ENCODE measurements at places on chromosomes 5 and 9.

DNA sequence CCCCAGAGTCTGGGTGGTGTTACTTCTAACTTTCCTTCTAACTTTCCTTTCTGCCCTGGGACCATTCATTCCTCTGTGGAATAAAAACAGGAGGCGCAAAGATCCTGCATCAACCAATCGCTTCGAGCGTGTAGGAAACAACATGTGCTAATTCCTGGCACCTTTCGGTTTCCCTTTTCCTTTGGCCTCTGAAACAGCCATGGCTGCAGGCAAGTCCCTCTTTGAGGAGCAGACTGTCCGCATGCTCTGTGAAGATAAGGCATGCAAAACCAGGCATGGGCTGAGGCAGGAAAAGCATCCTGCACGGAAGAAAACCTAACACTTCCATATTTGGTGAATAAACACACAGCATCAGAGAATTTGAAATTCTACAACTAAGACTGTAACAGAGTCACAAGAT is 128.3 kb downstream of the HSD17B3 start:
- DNase-seq, result peak; percentile 26

- no peak for DNase-seq
Measured at GRCh38 chr9:81999806-82000205, 11.2 kb downstream of the SPATA31D1 start.

GRCh38 chr5:172852490-172853354 is 18.7 kb downstream of the ERGIC1 start:
- no peak for DNase-seq

GRCh38 chr9:27535701-27536118 is 6.1 kb upstream of the MOB3B start:
- peak; percentile 22 for DNase-seq

DNA sequence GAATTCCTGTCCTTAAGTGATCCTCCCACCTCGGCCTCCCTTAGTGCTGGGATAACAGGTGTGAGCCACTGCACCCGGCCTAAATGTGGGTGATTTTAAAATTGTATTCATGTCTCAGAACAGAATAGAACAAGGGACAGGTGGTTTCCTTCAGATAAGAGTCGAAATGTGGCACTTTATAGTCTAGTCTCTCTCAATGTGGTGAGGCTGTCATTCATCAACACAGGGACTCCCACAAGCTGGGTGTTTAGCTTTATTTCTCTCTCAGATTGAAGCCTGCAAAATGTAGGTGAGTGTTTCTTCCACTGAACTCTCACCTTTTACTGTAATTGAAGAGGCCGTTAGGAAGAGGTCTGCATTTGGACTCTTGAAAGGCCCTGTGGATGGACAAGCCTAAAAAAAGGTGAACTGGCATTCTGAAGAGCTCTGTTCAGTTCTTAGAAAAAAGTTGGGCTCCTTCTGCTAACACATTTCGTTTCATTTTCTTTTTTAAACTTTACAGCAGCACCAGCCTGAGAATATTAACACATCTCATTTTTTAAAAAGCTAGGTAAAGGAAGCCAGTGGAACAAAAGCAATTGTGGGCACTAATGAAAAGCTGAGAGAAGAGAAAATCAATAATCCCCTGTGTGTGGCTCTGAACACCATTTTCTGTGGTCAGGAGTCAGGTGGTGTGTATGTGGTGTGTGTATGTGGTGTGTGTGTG is 126.2 kb upstream of the SLC28A3 start:
- DNase-seq, result no peak

DNA sequence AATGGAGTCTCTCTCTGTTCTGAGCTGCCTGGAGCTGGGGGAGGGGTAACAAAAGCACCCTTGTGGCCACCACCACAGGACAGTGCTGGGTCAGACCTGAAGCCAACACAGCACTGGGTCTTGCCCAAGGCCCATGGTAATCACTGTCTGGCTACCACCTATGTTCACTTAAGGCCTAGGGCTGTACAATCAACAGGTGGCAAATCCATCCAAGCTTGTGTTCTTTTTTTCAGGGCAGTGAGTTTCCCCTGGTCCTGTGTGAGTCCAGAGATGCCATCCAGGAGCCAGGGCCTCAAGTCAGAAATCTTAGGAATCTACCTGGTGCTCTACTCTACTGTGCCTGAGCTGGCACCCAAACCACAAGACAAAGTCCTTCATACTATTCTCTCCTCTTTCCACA is 20.1 kb upstream of the OTP start:
- no peak for DNase-seq

GRCh38 chr5:157446412-157446935 is 13.5 kb upstream of the NIPAL4 start:
- DNase-seq, result no peak

DNA sequence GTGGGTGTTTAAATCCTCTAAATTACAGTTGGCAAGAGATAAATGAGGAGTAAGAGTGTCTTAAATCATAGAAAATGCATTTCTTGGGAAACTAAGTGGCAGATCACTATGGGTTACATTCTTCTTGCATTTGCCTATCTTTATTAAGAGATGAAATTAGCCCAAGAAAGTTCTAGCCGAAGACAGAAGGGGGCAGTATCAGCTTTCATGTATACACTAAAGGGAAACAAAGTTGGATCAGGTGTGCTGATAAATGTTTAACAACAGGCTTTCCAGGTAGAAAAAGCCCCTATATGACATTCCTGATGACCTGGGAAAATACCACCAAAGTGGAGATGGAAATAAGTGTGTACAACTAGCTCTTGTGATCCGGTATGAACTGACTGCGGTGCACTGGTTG is 81.9 kb upstream of the TLR4 start:
- DNase-seq, result no peak

- DNase-seq, result no peak
Measured at GRCh38 chr5:73322437-73323076, 126.0 kb downstream of the FOXD1 start.

DNA sequence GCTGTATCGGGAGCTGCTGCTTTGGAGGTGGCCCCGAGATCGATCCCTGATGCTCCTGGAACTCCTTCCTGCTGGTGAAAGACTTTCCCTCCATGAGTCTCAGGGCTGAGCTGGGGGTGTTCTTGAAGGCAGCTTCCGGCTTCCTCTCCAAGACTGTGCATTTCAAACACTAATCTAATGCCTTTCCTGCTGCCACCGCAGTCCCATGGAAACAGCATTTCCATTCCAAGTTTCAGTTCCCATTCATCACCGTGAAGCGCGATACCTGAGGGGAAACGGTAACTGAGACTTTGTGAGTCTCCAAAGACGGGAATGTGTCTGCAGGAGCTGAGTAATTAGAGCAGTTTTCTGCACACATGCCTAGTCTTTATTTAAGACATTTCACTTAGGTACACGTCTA is 230.1 kb downstream of the PAX5 start:
- DNase-seq, result no peak

DNA sequence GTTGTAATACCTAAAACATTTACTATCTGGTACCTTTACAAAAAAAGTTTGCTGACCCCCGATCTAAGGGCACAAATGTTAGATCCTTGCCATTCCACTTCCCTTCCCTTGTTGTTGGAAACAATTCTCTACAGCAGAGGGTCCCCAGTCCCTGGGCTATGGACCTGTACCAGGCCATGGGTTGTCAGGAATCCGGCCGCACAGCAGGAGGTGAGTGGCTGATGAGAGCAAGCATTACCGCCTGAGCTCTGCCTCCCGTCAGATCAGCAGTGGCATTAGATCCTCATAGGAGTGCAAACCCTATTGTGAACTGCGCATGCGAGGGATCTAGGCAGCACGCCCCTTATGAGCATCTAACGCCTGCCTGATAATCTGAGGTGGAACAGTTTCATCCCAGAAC is 248.5 kb downstream of the AP3B1 start:
- no peak for DNase-seq

- DNase-seq, result no peak
Measured at GRCh38 chr5:144100702-144101101, 69.8 kb downstream of the YIPF5 start.

DNA sequence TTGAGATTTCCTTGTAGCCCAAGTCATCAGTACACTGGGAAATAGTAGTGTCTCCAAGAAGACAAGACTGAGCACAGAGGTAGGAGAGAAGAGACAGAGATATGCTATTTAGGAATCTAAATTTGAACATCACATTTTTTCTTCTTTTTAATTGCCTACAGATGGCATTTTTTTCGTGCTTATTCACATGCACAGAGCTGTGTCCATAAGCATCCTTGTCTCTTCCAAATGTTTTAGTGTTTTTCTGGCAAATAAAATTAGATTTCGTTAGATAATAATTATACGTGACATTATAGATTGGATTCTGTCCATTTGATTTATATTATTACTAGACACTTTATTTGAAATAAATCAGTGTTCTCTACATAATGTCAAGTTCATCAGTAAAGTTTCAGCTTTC is 80.9 kb downstream of the PRR16 start:
- DNase-seq, result no peak

- no peak for DNase-seq
Measured at GRCh38 chr5:142016556-142016955, 3.7 kb upstream of the GNPDA1 start.

DNA sequence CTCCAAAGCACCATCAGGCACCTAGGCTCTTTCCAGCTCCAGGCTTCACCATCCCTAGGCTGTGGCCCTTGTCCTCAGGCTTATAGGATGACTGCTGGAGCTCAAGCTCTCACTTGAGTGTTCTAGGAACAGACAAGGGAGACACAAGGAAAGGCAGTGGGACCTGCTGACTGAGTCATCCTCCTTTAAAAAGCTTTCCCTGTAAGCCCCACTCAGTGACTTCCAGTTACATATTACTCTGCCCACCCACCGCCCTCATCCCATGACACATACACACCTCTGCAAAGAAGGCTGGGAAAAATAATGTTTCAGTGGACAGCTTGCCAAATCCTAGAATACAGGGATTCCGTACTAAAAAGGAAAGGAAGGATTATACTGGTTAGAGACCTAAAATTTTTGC is 154.2 kb upstream of the ZNF366 start:
- no peak for DNase-seq

DNA sequence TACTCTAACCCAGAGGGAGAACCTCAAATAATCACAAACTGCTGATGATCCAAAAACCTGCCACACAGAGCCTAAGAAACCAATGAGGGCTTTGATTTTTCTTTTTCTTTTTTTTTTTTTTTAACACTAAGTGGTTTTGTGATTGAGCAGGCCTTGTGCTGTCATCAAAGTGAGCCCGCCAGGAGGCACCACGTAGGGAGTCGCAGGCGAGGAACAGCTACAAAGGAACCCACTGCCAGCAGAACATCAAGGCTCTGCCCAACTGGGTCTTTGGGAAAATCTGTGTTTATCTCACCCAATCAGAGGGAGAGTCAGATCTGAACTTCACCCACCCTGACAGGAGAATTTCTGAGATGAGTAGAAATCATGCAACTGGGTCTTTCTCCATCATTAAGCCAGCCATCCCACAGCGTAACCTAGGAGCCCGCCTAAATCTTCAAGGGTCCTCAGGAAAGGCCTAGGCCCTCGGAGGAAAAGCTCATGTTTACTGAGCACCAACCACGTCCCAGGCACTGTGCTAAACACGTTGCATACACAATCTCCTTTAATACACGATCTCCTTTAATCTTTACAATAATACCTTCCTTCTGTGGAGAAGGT is 126.9 kb upstream of the FSTL4 start:
- DNase-seq, result no peak

All from endothelial cell (in vitro differentiated cells).